ENCODE measurements at places on chromosomes 3 and 15. TPM values are rescaled to one million over a fixed set of nuclear protein-coding genes. Genes with fewer than 3 reads are reported as not detected.

GRCh38 chr3:57126244-57126643 is 38.9 kb downstream of the IL17RD start:
- no peak for DNase-seq

The SERPINI1 gene
- 1.2 TPM for total RNA-seq

DNA sequence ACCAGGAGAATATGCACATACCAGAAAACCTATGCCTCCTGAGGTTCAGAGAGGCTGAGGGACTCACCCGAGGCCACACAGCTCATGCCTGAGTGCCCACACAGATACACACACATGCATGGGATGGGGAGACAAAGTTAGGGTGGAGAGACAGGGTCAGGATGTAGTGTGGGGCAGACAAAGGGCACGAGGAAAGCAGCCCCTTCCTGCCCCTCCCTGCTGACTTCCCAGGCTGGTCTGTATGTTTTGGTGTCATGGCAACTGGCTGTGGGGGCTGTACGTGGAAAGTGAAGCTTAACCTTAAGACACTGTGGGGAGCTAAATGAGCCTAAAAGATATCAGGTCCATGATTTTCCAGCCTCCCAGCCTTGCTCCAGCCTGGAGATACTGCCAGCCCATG is 57.8 kb downstream of the EPHB3 start:
- DNase-seq = no peak

DNA sequence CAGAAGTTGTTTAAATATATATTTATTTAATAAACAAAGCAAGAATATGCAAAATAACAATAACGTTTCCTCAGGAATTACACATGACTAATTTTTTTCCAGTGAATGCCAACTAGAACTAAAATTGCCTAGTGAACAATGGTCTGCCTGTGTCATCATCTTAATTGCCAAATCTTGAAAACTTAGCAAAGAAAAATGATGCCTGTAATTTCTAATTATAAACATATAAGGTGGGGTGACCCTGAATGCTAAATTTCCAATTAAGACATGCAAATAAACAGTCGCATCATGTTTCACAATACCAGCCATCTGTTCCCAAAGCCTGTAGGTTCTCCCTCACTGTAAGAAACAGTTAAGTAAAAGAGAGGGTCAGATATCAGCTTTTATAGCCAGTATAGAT is 67.6 kb upstream of the PLCL2 start:
- DNase-seq = no peak

The STOML1 gene
- 28.1 TPM for total RNA-seq

The ACTRT3 gene
- total RNA-seq = 6.5 TPM

- DNase-seq = peak; percentile 85
Observed at GRCh38 chr3:177491296-177492032, 294.2 kb upstream of the TBL1XR1 start.

- no peak for DNase-seq
Observed at GRCh38 chr15:28080386-28080785, 18.7 kb downstream of the OCA2 start.

- DNase-seq = no peak
Observed at GRCh38 chr3:57464011-57464410, 80.1 kb downstream of the DNAH12 start.

The EFHB gene
- total RNA-seq = 0.34 TPM

DNA sequence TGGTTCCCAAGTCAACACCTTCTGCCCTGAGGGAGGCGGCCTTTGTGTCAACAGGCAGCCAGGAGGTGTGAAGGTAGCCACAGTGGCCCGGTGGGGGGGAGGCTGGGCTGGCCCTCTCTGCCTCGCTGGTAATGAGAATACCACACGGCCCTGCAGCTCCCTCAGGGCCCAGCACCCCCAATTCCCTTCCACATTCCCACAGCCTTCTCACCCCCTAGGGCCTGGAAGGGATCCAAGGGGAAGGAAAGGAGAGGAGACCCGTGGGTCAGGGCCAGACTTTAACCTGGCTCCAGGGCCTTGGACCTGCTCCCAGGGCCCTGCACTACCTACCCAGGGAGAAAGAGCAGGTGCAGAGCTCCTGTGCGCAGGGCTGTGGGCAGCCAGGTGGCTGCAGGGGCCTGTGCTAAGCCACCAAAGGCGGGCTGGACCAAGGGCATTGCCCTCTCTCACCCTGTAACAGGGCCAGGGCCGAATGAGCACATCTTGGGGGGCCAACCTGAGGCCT is 8.7 kb upstream of the MESP2 start:
- no peak for DNase-seq

DNA sequence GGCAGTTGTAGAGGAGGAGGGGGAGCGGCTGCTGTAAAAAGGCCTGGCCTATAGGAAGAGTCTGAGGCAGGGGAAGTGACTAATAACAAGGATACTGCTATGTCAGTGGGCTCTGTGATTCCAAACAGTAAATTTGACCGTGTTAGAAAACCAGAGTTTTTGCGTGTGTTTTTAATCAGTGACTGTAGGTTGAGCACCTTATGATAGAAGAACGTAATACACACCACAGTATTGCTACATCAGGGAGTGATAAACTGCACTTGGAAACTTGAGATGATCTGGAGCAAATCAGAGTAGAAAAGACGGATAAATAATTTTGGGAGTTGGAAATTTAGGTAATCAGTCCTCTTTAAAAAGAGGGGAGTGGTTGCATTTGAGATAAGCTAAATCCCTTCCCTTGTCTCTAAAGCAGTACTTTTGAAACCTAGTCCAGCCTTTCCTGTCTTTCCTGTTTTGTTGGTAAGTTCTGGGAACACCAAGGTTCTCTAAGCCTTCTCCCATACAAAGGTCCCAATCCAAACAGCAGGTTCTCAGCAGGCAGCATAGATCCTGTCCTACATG is 130.5 kb upstream of the NR2E3 start:
- peak; percentile 7 for DNase-seq

The ALDH1A3 gene
- 0.11 TPM for total RNA-seq

- no peak for DNase-seq
Observed at GRCh38 chr3:11547498-11547897, 96.2 kb downstream of the VGLL4 start.

GRCh38 chr3:187880441-187880840 is 135.2 kb upstream of the BCL6 start:
- DNase-seq = no peak

DNA sequence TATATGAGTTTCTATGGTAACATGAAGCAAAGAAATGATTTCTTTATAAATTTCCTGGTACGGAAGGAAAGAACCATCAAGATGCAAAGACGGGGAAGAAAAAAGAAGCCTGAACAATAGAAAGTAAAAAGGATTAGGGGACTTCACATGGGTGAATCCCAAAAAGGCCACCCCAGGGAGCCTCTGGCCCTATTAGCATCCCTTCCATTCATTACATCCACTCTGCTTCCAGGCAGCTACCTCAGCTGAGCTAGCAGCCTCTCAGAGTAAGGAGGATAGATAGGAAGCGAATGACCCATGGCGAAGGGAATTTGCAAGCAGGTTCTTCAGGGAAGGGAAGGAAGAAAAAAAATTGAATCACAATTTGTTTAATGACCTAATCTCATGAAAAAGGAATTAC is 81.6 kb downstream of the GABRB3 start:
- DNase-seq = no peak

GRCh38 chr3:188824566-188824965 is 347.2 kb upstream of the TPRG1 start:
- no peak for DNase-seq

The ESYT3 gene
- 1.0 TPM for total RNA-seq

GRCh38 chr3:86173401-86173800 is 817.5 kb downstream of the VGLL3 start:
- no peak for DNase-seq

DNA sequence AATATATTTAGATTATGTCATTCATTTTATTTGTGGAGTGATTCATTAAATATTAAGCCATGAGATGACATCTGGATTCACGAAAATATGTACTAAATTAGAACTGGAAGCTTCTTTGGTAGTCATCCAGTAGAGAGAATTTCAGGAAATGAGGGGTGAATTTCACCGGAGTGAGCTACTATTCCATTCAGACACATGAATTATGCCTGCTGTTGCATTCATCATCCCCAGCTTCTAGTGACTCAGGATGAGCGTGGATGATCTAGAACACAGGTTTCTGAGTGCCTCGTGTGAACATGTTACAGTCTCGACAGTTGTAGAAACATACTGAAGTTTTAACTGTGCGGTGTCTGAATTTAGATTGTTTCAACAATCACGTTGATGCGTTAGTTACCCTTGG is 42.9 kb upstream of the GABRG3 start:
- no peak for DNase-seq

- no peak for DNase-seq
Observed at GRCh38 chr3:59772416-59773408, 722.9 kb upstream of the CFAP20DC start.

The GRK7 gene
- not detected for total RNA-seq
